ENCODE measurements at places on chromosomes 3 and 15.

DNA sequence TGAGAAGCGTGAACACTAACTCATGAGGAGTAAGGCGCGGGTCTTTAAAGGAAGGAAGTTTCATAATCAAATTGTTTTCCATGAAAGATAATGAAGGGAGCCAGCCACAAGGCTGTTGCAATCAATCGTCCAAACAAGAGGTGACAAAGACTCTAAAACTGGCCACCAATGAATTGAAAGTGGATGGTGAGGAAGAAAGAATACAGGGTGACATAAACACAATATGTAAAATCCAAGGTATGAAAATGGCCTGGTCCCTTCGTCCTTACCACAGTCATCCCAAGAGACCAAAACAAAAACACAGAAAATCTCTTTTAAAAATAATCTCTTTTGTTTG is 12.0 kb downstream of the CD86 start:
- DNase-seq = no peak

DNA sequence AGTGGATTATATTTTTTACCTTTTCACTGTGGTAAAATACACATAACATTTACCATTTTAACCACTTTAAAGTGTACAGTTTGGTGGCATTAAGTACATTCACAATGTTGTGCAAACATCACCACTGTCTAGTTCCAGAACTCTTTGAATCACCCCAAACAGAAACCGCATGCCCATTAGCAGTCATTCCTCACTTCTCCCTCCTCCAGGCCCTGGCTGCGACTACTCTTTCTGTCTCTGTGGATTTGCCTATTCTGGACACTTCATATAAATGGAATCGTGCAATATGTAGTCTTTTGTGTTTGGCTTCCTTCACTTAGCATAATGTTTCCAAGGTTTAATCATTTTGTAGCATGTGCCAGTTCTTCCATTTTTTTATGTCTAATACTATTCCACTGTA is 409.8 kb downstream of the NTRK3 start:
- no peak for DNase-seq

GRCh38 chr3:10349801-10350200 is 28.9 kb upstream of the SEC13 start:
- no peak for DNase-seq

- no peak for DNase-seq
Observed at GRCh38 chr3:37210230-37210629, 35.8 kb upstream of the LRRFIP2 start.

GRCh38 chr15:79051029-79051428 is 39.6 kb downstream of the RASGRF1 start:
- no peak for DNase-seq

DNA sequence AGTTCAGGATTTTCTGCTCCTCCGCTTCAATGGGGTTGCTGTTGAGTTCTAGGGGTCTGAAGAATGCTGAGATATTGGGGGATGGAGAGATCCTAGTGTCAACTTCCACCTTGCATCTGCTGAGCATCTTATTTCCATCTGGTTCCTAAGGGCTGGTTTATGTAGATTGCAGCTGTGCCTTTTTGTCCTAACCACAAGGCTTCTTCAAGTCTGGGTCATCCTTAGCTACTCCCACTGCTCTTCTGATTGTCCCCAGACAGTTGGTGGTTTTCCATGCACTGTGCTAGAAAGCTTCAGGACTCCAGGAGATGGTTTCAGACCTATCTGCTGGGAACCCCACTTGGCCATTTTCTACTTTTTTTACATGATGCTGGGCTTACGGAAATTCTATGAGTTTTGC is 125.0 kb downstream of the IL20RB start:
- DNase-seq = no peak

DNA sequence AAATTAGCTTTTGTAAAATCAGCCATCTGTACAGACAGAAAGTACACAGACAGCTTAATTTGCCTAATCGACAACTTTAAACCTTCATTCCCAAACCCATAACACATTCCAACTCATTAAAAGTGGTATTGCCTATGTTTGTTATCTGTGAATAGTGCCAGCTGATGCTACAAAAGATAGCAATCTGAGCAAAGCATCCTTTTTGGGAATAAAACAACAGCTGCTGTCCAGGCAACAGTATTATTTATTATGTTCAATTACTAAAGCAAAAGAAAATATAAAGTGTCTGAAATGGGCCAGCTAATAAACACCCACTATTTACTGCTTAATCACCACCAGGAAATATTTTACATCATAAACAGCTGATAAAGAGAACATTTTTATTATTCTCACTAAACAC is 134.8 kb upstream of the ABI3BP start:
- DNase-seq = no peak

DNA sequence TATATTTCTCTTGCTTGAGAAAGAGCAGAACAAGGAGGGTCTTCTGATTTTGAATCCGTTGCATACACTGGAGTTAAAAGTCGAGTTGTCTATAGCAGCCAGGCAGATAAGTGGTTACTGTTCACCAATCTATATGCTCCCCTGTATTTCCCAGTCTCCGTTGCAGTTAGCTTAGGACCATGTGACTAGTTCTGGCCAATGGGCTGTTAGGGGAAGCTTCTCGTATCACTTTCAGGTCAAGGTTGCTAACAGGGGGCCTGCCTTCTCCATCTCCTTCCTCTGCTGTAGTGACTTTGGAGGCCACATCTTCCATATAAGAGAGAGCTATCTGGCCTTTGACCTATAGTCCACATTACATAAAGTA is 188.5 kb upstream of the KBTBD8 start:
- DNase-seq = no peak

DNA sequence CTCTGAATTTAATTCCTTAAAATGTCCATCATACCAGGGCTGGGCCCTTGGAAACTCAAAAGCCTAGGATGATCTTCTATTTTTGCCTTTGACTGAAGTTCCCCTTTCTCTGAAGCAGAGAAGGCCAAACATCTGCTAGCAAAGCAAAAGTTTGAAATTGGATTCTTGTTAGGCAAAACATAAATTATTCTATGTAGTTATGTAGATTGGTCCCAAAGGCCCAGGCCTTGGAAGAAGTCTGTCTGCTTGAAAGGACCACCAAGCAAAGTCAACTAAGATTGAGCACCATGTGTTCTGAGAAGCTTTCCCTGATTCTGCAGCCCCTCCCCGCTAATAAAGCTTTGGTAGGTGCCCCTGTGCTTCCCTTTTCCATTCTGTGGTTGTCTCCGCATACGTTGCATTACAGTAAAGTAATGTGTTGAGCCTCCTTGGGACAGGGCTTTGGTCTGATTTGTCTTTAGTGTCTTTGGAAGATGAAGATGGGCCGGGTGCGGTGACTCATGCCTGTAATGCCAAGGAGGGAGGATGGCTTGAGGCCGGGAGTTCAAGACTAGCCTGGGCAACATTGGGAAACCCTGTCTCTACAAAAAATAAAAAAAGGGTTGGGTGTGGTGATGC is 56.4 kb downstream of the RPL39L start:
- no peak for DNase-seq

GRCh38 chr3:129934234-129935123 is 40.0 kb upstream of the TRH start:
- no peak for DNase-seq

GRCh38 chr15:91237445-91237844 is 137.4 kb downstream of the SV2B start:
- DNase-seq = no peak

DNA sequence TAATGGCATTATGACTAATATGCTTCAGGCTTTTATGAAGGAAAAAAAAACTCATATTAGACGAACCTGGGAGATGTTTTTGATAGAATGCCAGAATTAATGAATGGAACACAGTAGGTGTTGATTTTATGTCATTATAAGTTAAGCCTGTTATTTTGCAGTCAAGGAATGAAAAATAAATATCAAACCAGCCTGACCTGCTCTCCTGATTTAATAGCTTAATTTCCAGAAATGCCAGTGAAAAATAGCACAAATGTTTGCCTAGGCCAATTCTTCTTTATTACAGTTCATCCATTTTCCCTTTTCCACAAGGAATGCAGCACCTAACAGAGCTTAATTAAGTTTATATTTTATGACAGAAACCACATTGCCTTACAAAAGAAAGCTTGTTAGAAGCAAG is 292.0 kb downstream of the TBL1XR1 start:
- DNase-seq = no peak

GRCh38 chr15:66764072-66764786 is 62.2 kb downstream of the SMAD6 start:
- no peak for DNase-seq

- no peak for DNase-seq
Observed at GRCh38 chr3:14839236-14839635, 20.5 kb downstream of the FGD5 start.

DNA sequence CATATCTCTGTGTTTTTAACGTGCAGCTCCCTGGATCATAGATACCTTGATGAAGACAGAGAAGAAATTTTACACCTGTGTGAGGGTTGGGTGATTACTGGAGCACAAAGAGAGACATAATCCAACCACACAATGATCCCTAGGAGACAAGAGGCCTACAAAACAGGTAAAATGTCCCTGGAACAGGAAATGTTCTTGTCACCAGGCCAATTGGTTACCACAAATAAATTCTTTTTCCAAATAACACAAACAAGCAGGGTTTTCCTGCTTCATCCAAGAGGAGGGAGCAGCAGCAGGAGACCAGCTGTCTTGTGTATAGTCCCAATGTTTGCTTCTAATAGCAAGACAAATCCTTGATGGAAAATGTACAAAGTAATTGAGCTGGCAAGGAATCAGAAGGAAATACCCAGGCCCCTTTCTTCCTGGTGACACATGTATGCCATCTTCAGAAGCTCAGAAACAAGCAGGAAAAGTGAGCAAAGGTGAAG is 1.4 kb downstream of the MGLL start:
- no peak for DNase-seq

DNA sequence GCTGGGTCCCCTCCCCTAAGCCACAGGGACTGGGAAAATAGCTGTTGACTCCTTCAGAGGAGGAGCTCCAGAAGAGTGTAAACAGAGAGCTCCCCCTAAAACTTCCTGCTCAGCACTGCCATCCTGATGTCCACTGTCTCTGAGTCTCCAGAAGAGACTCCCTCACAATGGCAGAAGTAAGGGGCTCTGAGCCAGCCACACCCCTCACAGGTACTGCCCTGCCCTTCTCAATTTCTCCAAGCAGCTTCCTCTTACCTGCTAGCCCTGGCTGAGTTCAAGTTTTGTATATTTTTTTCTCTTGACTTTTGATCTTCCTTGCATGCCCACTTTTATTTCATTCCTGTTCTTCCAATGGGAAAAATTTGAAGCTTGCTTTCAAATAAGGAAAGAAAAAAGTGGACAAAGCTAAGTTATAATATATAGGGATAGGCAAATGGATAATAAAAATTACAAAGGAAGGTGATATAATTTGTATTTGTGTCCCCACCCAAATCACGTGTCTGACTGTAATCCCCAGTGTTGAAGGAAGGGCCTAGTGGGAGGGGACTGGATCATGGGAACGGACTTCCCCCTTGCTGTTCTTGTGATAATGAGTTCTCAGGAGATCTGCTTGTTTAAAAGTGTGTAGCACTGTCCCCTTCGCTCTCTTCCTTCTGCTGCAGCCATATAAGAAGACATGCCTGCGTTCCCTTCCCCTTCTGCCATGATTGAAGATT is 442.2 kb upstream of the WNT5A start:
- DNase-seq = no peak

- no peak for DNase-seq
Observed at GRCh38 chr3:150764566-150764965, 1.6 kb upstream of the SIAH2 start.

DNA sequence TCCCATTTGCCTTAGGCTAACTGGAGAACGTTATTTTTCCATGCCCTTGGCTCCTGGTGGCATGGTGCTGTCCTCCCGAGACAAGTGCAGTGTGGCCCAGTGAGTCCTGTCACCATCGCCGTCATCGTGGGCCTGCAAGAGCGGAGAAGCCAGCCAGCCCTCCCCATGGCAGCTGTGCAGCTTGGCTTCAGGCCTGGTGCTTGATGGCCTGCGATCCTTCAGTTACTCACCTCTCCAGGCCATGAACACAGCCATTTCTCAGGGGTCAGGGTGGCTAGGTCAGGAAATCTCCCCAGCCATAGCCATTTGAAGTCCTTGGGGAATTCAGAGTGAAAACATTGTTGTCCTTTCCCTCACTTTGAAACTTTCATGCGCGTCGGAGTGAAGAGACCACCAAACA is 189.0 kb upstream of the RGMA start:
- no peak for DNase-seq

Measured in natural killer cell treated with Interleukin-12 subunit alpha and Interleukin-12 subunit beta and Interleukin-15 and Interleukin-18, amount 100 ng/mL, for 72 hours (primary cell).